Kidney epithelial cell (primary cell): ENCODE measurements at places on chromosomes 7 and 10. TPM values are rescaled to one million over a fixed set of nuclear protein-coding genes. Genes with fewer than 3 reads are reported as not detected.

Gene BICC1
- 58.0 and 64.6 TPM in 2 replicates for total RNA-seq

GRCh38 chr10:118664321-118664720 is 68.9 kb upstream of the PRLHR start:
- DNase-seq: no peak

Gene CALML5
- 0.34 TPM in 1 of 2 replicates, not detected in the other for total RNA-seq

DNA sequence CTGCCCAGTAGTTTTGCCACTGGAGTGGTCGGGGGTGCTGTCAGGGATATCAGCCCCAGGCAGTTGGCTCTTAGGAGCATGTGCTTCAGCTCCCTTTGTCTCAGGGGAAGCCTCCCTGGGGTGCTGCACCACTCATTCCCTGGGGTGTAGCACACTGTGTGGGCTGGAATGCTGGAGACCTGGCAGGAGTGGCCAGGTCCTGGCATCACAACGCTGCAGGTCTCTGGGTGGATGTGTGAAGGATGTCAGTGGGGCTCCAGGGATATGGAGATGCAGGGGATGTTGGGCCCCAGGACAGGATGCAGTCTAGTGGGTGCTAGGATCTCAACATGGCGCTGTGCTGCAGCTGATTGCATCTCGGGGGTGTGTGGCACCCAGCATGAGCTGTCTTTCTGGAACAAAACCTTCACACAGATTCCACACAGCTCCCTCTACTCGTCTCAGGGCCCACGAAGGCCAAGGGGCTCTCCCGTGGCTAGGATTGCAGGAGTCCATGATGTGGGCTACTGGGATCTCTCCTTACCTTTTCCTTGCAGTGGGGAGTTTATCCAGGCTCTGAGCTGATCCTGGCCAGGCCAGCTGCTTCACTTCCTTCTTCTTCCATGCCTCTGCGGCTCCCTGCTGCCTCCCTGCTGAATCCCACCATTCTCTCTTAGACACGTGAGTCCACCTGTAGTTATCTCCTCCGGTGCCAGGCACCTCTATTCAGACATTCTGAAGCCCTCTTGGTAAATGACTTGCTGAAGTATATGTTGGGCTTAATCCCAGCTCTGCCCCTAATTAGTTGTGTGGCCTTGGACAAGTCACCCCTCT is 295.1 kb downstream of the RPS24 start:
- DNase-seq: no peak

Gene SEC61G
- total RNA-seq: 325 and 563 TPM in 2 replicates

GRCh38 chr7:155738652-155739537 is 73.4 kb downstream of the SHH start:
- DNase-seq: peak; percentile 48

Gene PDE6C
- total RNA-seq: not detected in 2 replicates
